ENCODE measurements at places on chromosomes 1 and 21.

DNA sequence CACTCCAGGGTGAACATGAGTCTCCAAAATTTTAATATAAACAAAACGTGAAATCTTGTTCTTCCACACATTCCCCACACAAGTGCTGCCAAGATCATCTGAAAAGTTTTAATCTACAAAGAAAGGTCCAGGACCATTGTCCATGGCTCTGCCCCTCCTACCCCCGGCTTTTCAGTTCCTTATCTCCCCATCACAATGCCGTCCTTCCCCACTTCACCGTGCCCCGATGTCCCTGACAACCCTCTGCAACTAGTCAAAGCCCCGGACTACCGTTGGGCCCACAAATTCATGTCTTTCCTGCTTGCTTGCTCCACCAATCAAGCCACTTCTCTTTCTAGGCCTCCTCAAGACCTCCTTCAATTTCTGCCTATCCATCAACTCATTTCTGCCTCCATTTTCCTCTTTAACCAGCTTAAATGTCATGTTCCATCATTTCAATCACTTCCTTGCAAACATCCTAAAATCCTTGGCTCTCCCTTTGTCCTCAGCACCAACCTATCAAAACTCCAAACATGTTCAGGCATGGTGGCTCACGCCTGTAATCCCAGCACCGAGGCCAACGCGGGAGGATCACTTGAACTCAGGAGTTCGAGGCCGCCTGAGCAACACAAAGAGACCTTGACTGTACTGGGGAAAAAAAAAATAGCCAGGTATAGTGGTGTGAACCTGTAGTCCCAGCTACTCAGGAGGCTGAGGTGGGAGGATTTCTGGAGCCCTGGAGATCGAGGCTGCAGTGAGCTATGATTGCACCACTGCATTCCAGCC is 14.0 kb upstream of the BMP8B start:
- no peak for DNase-seq

DNA sequence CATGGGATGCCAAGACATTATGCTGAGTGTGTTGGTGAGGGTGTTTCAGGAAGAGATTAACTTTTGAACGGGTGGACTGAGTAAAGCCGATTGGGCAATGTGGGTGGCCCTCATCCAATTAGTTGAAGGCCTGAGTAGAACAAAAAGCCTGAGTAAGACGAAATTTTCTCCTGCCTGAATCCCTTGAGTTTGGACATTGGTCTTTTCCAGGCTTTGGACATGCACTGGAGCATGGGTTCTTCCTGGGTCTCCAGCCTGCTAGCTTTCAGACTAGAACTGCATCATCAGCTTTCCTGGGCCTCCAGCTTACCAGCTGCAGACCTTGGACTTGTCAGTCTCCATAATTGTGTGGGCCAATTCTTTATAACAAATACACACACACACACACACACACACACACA is 63.6 kb downstream of the NIBAN1 start:
- no peak for DNase-seq

GRCh38 chr1:205396967-205397616 is 24.8 kb downstream of the LEMD1 start:
- no peak for DNase-seq

GRCh38 chr1:47650205-47650604 is 212.4 kb downstream of the FOXD2 start:
- DNase-seq: no peak

DNA sequence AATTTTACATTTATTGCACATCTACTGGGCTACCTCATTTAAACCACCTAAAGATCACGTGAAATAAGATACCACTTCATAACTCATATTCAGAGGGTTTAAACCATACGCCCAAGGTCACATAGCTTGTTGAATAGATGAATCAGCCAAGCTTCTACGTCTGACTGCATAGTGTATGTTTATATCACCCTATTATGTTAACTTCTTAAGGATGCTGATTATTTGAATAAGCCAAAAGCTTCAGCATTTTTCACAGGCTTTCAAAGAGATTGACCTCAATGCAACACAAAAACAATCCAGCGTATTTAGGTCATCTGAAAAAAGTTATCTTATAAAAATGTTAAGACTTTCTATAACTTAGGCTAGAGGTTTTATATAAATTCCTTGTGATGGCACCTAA is 373.8 kb downstream of the TGFB2 start:
- no peak for DNase-seq

DNA sequence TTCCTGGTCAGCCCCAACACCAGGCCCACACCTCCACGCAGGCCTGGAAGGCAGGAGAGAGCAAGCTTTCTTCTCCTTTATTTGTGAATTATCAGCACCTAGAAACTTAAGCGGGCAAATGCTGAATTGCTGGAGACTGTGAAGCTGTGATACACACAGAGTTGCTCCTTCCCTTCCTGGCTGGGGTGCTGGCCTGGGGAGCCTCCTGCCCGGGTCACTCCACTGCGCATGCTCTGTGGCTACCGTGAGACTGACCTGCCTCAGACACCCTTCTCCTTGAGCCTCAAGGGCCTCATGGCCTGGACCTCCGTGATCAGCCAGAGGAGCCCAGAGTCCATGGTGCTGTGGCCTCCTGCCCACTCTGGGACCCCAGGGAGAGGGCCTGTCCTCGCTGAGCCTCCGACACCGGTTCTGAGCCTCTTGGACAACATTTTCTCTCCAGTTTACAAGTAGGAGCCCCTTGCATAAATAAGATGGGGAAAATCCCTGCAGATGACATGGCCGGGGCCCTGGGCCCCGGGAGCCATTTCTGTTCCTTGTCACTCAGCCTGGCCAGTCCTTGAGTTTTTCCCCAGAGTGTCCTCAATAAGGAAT is 18.0 kb downstream of the AGPAT3 start:
- DNase-seq: no peak

DNA sequence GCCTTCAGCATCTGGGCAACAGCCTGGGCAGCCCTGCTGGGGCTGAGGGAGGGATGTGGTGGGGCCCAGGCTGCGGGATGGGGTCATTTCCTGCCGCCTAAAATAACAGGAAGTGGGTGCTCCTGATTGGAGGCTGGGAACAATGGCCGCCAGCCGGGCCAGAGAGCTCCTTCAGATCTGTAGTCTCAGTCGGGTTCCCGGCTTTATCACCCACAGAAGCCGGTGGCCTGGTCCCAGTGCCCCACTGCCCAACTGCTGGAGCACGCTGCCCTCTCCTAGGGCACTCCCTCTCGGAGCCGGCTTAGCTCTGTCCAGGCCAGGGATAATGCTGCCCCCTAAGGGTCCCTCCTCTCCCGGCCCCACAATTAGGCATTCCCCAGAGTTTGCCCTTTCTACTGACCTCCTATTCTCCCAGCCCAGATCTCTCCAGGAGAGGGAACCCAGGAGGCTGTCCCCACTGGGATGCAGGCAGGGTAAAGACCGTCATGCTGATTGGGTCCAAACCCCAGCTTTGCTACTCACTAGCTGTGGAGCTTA is 5.1 kb downstream of the MAP7D1 start:
- no peak for DNase-seq

DNA sequence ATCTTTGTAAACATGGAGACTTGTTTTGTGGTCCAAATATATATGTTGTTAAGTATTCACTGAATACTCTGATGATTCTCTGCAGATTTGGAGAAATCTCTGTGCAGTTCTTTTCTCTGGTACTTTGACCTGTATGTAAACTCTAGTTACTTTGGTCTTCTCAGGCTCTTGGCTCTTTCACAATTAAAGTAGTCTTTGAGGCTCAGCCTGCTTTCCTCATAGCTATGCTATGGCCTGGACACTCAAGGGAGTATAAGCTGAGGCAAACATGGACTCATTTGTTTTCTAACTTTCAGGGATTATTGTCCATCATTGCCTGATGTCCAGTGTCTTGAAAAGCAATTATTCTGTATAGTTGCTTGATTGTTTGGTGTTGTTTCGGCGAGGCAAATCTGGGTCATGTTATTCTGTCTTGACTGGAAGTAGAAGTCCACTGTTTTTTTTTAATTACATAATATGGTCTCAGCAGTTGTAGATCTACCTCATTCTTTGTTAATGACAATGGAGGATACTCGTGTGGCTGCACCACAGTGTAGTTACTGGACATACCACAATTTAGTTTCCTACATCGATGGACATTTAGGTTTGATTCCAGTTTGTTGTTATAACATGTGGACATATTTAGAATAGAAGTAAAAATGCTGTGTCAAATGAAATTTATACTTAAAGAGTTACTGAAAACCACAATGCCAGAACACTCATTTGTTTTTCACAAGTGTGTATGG is 9.2 kb downstream of the PTBP2 start:
- no peak for DNase-seq

DNA sequence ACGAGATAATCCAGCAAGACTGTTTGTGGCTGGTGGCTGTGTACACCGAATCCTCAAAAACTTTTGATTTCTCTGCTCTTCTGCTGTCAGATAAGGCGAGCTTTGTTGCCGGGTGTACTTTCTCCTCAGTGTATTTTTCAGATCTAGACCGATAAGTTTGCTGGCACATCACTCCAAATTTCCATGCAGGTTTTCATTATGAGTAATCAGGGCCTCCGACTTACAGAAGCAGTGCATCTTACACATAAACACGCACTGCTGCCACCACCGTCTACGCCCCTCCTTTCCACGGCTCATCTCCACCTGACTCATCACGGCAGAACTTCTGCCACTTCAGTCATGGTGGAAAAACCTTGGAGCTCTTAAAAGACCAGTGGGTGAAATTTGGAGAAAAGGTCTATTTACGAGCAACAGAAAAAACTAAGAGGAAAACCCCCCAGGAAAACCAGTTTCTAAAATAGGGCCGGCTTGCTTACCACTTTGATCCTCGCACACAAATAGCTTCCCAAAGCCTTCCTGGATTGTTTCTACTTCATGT is 7.7 kb downstream of the ZBTB21 start:
- DNase-seq: peak; percentile 53

GRCh38 chr1:159090286-159091179 is 14.0 kb upstream of the AIM2 start:
- no peak for DNase-seq

- no peak for DNase-seq
These were observed 56.9 kb downstream of the TBCE start for GRCh38 chr1:235424092-235424491.

DNA sequence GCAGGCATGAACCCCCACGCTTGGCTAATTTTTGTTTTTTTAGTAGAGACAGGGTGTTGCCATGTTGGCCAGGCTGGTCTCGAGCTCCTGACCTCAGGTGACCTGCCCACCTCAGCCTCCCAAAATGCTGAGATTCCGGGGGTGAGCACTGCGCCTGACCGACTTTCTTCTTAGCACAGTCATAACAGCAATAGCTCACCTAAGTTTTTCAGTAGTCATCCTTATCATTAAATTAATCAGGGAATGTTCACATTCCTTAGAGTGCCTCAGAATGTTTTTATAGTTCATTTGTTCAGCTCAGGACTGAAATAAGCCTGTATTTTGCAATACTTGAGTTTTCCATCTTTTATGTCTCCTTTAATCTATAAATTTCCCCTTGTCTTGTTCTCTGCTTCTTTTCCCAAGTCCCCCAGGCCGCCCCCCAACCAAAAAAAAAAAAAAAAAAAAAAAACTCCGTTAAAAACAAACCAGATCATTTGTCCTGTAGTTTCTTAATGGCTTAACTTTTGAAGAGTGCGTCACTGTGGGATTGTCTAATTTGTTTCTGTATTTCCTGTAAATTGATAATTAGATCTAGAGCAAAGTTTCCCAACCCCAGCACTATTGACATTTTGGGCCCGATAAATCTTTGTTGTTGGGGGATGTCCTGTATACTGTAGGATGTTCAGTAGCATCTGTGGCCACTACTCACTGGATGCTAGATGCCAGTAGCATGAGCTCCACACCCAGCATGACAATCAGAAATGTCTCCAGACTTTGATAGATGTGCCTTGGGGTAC is 120.7 kb downstream of the ITSN1 start:
- DNase-seq: no peak

GRCh38 chr1:67753776-67754525 is 69.0 kb downstream of the GADD45A start:
- no peak for DNase-seq

DNA sequence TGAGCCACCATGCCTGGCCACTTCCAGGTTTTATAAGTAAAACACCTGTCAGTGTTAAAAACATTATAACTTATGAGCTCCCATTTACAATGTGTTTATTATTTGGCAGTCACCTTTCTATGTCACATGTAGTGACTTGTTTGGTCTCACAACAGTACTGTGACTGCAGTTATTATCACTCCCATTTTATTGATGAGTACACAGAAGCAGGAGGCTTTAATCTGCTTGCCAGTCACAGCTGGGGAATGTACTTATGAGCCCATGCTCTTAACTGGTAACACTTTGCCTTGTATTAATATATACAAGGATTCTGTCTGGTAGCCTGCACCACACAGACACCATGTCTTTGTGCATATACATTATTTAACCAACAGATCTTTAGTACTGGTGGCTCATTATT is 31.1 kb upstream of the BACH1 start:
- DNase-seq: no peak

DNA sequence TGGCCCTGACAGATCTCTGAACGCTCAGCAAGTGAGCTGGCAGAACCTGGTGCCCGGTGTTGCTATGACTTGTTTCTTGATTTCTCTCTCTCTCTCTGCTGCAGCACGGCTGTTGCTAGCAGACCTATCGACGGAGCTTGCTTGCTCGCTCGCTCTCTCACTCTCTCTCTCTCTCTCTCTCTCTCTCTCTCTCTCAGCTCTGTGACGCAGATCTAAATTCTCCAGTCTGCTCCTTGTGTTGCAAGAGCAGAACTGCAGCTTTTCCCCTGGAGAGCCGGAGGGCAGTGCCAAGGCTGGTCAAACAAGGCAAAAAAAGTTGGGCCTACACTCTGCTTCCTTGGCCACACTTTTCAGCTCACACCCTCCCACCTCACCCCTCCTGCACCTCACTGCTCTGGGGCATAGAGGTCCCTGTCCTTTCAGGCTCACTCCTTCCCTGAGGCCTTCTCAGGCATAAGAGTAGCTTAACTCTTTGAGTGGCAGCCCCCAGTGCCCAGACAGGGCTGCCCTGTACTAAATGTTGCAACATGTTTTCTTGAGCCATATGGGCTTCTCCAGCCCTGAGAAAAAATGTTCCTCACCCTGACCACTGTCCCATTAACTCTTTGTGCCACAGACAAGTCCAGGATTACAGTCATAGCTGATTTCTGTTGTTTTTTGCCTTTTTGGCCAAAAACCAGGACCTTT is 72.2 kb downstream of the CD46 start:
- peak; percentile 43 for DNase-seq

GRCh38 chr21:32307706-32308105 is 9.1 kb downstream of the MRAP start:
- no peak for DNase-seq

DNA sequence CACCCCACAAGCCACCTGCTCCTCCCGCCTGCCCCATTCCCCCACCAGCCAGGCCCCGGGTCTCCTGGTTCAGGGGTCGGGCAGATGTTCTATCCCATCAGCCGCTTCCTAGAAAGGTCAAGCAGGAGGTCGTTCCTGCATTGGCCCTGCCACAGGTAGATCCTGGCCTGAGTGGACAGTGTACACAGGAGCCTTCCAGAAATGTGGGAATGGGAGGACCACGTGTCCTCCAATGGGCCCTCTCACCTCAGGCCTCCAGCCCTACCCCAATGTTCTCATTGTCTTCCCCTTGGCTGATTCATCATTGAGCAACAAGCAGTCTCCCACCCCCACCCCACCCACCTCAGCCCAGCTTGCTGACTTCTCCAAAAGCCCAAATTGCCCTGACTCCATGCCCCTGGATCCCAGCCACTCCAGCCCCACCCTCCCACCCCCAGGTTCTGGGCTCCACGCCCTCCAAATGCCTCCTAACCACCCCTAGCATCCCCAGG is 2.1 kb downstream of the S100A16 start:
- DNase-seq: no peak
